ENCODE measurements at places on chromosomes 2 and 18.

DNA sequence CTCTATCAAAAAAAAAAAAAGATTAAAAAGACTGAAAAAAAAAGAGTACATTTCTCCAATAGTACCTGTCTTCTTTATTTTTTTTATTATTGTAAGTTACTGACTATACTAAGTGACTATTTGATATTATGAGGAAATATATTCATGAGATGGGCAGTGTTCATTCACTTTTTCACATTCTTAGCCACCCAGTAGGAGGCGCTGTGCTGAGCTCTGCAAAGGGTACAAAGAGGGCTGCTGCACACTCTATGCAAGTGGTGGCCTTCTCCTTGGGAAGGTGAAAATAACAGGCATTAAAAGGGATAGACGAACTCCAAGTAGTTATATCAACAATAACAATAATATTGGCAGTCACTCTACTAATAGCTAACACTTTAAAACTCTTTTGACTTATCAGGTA, 1034.9 kb upstream of the FANCL start:
- DNase-seq, result no peak

GRCh38 chr2:233227346-233227978, 24.0 kb upstream of the ATG16L1 start:
- DNase-seq, result no peak

DNA sequence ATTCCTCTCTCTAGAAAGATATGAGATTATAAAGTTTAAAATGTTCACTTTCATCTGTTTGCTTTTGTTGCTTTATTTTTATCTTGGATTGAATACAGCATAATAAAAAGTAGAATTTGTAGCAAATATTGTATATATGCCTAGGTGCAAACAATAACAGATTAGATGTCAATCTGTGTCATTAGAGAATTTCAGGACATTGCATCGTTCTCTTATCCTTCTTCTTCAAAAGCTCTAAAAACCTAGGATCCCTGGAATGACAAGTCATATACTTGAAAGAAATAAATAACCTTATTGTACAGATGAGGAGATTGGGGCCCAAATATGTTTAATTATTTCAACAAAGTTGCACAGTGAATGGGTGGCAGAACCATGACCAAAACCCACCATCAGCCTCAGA, 102.8 kb upstream of the BZW1 start:
- DNase-seq, result no peak

- DNase-seq, result no peak
These were observed 142.9 kb downstream of the BCL11A start for GRCh38 chr2:60410456-60411146.

Data from NCI-H1436 treated with DMSO at 0.1 percent for 48 hours (cell line).